ENCODE measurements at places on chromosomes 7 and 10.

DNA sequence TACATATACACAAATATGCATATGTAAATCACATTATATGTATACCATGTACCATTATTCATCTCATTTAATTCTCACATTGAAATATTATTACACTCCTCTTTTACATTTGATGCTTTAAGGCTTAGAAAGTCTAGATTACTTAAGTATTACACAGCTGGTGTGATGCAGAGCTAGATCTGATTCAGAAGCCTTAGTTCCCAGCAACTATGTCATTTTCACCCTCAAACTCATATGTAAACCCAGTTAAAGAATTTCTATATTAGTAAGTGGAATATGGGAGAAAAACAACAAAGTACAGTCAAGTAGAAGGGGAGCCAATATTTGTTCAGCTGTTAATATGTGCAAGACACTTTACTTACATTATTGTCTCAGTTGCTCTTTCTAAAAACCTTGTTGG is 74.3 kb upstream of the CSTF2T start:
- no peak for DNase-seq

DNA sequence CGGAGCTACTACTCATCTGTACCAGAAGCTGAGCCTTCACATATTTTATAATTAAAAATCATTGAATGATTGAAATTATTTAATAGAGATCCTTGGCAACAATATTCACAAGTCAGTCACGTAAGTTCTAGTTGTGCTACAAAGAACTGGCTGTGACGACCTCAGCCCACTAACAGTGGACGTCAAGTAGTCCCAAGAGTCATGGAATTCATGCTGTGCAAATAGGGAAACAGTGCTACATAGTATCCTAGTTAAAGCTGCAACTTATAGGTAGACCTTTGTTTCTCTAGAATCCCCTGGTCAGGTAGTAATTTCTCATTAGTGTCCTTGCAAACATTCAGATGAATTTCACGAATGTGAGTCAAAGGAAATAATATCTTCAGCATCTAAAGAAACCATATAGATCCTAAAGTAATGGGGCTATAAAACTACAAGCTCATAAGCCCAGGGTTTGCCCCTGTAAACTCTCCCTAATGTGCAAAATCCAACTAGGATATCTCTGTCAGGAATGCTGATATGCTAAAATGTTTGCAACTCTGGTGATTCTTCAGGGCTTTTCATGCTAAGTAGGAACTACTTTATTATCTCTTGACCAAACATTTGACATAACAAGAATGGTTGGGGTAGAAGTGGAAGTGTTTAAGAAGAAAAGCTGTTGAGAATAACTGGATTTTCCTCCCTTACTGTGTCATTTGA is 31.2 kb downstream of the CFAP69 start:
- DNase-seq, result no peak

DNA sequence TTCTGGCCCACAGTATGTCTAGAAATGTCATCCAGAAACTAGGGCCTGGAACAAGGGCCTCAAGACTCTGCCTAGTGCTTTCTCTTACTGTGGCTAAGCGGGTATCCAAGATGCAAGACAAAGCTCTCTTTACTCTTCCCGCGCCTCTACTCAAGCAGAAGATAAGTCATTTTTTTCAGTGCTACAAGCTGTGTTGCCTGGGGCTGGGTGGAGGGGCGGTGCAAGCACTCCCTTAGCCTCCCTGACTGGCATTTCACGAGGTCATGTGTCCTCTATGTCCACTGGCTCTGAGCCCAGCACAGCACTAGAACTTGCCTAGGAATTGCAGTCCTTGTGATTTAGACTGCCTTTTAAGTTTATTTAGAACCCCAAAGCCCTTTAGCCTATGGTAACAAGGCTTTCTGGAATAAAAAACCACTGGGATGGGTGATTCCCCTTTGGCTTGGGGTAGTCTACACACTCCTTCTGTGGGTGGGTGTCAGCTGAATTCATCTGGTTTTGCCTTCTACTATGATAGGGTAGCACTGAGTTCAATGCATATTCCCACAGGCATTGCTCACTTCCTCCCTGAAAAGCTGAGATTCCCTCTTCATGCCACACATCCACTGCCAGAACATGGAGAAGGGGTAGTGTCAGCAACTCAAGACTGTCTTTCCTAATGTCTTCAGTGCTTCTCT is 371.8 kb upstream of the KCND2 start:
- DNase-seq, result no peak

GRCh38 chr7:133053321-133053891 is 28.5 kb downstream of the CHCHD3 start:
- DNase-seq, result no peak
